ENCODE measurements at places on chromosomes 11 and 22.

DNA sequence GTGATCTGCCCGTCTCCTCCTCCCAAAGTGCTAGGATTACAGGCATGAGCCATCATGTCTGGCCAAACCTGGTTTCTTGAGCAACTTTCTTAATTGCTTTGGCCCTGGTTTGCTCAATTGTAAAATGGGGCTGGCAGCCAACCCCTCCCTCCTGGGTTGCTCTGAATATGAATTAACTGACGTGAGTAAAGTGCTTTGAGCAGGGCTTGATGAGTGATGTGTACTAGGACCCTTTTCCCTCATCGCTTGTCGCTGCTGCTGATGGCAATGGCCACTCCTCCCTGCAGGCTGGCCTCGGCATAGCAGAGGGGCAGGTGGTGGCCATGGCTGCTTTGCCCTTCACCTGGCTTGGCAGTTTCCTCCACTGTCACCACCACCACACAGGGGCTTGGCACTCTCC, 41.5 kb downstream of the RNF141 start:
- no peak for DNase-seq

- DNase-seq: no peak
Observed at GRCh38 chr22:21803811-21804249, 63.6 kb downstream of the MAPK1 start.

GRCh38 chr11:76095891-76096290, 110.4 kb downstream of the WNT11 start:
- no peak for DNase-seq

GRCh38 chr11:12810568-12810894, 136.3 kb downstream of the TEAD1 start:
- no peak for DNase-seq

DNA sequence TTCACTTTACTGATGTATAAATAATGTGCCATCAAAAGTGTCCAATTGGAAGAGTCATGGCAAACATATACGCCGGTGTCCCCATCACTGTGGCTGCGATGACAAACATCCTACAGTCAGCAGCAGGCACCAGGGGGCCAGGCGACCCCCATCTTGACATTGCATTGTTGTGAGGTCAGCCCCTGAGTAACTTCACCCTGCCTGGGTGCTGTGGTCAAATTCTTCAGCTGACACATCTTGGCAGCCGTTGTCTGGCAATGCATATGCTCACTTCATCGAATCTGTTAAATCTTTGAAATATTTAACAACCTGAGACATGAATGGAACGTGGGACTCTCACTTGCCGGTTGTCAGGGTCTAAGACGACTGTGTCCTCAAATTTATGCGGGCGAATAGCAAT, 430.9 kb downstream of the BRD1 start:
- no peak for DNase-seq

GRCh38 chr11:102177126-102177525, 66.9 kb downstream of the YAP1 start:
- no peak for DNase-seq

DNA sequence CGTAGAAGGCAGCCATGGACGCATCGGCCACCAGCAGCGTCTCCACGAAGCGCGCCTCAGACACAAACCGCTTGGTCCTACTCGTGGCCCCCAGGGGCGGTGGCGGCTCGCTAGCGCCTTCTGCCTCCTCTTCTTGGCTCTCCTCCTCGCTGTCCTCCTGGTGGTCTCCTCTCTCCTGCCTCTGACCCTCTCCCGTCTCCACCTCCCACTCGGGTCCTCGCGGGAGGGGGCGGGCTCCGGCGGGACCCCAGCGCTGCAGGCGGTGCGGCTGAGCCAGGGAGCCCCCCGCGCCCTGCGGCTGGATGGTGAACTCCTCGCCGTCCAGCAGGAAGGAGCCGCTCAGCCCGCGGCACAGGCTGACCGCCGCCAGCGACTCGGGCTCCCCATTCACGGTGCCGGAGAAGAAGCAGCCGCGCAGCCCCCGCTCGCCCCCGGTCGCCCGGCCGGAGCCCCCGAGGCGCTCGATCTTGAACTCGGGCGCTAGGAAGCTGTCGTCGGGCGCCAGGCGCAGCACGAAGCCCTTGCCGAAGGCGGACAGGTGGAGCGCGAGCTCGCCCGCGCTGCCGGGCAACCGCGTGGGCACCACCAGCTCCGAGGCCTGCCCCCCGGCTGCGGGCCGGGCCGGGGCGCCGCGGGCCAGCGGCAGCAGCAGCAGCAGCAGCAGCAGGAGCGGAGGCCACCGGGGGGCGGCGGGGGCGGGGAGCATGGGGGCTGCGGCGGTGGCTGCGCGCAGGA, 661 bp downstream of the ADAMTS8 start:
- DNase-seq: no peak

DNA sequence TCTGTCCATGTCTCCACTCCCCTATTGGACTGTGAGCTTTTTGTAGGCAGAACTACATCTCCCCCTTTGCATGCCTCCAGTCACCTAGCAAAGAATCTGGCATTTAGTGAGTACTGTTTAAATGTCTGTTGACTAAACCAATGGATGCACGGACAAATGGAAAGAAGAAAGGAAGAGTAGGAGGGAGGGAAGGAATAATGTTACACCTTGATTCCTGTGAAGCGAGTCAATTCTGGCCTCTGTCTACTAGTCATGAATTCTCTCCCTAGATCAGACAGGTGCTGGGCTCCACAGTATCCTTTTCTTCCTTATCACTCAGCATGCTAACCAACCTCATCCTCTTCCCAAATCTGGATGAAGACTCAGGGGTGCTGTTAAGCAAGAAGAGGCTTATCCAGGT, 33.6 kb downstream of the GALNT18 start:
- DNase-seq: no peak

GRCh38 chr22:37880668-37881440, 25.2 kb upstream of the MICALL1 start:
- no peak for DNase-seq

- no peak for DNase-seq
Observed at GRCh38 chr11:35274909-35275785, 136.2 kb downstream of the CD44 start.

DNA sequence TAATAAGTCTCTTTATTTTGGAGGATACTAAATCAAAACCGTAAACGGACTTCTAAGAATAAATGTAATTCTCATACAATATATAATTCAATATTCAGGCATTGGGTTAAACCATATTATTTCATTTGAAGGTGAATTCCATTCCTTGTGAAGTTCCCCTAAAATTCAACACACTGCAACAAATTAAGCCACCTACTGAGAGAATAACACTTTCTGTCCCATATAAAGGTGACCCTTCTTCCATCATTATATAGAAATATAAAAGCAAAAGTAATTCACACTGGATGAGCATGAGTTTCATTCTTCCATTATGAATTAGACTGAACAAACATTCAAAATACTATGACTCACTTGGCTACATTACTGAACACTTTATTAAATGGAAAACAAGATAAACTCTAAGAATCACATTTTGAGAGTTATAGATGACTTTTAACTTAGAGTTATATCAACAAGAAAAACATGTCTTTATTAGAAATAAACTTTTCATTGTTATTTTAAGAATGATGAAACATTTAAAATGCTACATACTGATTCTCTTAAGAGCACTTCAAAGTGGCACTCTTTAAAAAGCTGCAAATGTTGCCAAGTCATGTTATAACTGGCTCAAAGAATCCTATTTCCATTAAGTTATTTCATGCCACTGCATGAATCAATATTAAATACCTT, 2.8 kb downstream of the SESN3 start:
- DNase-seq: no peak

DNA sequence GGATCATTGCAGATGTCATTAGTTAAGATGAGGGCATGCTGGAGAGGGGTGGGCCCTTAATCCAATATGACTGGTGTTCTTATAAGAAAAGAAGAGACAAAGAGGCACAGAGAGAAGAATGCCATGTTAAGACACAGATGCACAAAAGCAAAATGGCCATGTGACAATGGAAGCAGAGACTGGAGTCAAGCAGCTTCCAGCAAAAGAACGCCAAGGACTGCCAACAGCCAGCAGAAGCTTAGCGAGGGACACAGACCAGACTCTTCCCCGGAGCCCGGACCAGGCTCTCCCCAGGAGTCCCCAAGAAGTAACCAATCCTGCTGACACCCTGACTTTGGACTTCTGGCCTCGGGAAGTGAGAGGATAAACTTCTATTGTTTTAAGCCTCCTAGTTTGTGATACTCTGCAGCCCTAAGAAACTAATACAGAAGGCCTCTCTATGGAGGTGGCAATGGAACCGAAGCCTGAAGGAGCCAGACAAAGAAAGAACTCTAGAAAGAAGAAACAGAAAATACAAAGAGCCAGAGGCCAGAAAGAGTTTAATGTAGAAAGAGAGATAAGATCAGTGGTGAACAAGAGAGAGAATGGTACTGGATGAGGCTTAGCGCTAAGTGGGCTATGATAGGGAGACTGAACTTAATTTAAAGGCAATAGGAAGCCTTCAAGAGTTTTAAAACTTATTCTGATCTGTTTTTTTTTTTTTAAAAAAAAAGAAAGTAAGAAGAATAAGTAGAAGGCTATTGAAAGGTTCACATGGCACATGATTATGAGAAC, 27.7 kb downstream of the PRCP start:
- DNase-seq: no peak

- no peak for DNase-seq
Observed at GRCh38 chr11:102929972-102930371, 25.6 kb downstream of the MMP13 start.

GRCh38 chr11:108622341-108622740, 28.8 kb upstream of the EXPH5 start:
- no peak for DNase-seq

GRCh38 chr11:61964058-61964665, 3.3 kb downstream of the FTH1 start:
- no peak for DNase-seq

DNA sequence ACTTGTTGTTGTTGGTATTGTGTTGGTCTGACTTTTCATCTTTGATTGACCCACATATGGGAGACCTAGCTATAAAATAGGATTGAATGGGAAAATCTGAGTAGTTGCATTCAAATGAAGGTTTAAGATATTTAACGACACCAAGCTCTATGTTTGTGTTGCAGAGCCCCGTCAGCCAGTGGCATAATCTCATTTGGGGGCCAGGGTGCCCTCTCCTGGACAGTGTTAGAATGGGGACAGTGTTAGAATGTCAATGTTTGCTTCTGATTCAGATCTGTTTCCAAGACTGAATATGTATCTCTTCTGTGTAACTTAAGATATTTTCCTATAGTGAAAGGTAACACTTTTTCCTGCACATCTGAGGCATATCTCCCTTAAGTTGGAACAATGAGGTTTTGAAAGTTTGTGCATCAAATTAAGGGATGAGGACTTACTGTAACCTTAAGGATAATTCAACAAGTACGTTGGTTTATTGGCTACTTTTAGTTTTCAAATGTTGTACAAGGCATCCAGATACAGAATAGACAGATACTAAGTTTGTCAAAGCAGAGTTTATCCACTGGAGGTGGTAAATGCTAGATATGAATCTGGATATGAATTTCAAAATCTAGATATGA, 5.3 kb upstream of the OR52M1 start:
- no peak for DNase-seq

- DNase-seq: no peak
Observed at GRCh38 chr11:17513853-17514252, 30.4 kb downstream of the USH1C start.

GRCh38 chr22:26937213-26937612, 279.8 kb downstream of the MIAT start:
- no peak for DNase-seq

- no peak for DNase-seq
Observed at GRCh38 chr11:130448039-130448415, 418 bp upstream of the ADAMTS15 start.

DNA sequence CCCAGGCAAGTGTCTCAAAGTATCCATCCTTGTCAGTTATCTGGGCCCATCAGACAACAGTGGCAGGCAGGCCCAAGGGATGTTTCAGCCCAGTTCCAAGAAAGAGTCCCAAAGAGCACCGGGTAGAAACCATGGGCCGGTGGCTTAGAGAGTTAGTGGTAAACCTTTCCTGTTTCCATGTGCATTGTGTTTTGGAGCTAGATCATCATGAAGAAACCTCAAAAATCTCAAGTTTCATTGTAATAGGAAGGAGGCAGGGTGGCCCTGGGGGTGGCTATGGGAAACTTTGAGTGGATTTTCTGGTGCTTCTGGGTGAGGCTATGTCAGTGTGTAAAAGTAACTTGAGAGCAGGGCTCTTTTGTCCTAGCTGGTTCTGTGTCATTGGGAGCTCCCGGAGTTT, 68.1 kb downstream of the UBASH3B start:
- no peak for DNase-seq

- DNase-seq: no peak
Observed at GRCh38 chr11:79050786-79051185, 390.0 kb downstream of the TENM4 start.

- no peak for DNase-seq
Observed at GRCh38 chr11:100791860-100792259, 104.8 kb downstream of the ARHGAP42 start.

DNA sequence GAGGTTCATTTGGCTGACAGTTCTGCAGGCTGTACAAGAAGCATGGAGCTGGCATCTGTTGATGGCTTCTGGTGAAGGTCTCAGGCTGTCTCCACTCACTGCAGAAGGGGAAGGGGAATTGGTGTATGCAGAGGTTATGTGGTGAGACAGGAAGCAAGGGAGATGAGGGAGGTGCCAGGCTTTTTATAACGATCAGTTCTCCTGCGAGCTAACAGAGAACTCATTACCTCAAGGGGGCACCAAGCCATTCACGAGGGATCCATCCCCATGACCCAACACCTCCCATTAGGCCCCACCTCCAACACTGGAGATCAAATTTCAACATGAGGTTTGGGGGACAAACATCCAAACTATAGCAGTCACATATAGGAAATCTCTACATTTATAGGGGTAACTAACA, 38.7 kb upstream of the E2F8 start:
- DNase-seq: peak; percentile 22

DNA sequence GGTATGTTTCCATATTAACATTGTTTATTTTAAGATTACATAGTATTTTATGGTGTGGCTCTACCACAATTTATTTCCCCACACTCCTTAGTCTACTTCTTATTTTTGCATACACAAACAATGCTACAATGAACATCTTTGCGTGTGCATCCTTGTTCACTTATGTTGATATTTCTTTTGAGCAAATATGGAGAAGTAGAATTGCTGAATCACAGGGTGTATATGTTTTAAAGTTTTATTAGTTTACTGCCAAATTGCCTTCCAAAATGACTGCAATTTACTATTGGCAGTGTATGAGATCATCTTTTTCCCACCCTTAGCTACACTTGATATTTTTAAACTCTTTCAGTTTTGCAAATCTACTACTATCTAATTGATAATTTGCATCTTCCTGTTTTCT, 38.7 kb upstream of the FAR1 start:
- no peak for DNase-seq

GRCh38 chr22:37626144-37626543, 13.3 kb upstream of the SH3BP1 start:
- DNase-seq: no peak

GRCh38 chr11:75597636-75598035, 35.6 kb downstream of the SERPINH1 start:
- DNase-seq: peak; percentile 36

GRCh38 chr11:18324381-18324780, 2.0 kb downstream of the GTF2H1 start:
- no peak for DNase-seq

Measured in HCT116 (cell line).